ENCODE measurements at places on chromosomes 1 and 21.
A peak's percentile ranks its signal among the peaks of the same experiment; 100 is the strongest.

GRCh38 chr1:187045371-187045770 is 216.6 kb downstream of the PLA2G4A start:
- DNase-seq, result no peak

DNA sequence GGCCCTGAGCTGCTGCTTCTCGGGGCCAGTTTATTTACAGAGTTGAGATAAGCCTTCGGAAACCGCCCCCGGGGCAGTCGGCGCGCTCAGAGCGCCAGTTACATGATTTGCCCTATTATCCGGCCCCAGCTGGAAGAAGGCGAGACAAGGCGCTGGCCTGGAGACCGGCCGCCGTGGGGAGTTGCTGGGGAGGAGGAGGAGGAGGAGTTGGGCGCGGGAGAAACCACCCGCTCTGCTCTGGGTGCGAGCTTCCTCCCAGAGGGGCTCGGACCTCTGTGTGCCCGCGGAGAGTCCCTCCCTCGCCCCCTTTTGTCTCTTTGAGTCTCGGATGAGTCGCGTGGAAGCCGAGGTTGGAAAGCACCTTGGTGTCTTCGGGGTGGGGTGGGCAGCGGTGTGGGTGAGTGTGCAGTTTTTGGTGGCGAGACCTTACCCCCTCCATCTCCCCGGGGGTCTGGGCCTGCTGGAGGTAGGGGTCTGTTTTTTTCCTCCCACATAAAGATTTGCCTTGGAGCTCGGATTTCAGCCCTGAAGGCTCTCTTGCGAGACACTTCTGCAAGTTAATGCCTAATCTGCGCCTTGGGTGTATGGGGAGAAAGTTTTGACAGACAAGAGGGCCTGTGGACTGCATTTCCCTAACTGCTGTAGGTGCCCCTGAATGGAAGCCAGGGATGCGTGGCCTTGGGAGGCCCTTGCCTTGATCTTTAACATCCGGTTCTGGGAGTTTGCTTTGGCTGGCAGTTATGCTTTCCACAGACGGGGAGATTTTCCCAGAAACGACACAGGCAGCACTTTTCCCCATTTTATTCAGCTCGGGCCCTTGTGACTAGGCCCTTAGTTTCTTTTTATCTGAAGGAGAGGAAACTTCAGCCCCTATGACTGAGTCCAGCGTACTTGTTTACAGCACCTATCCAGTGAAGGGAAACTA is 80.0 kb downstream of the NDUFS5 start:
- no peak for DNase-seq

- no peak for DNase-seq
These were observed 1.1 kb upstream of the AJAP1 start for GRCh38 chr1:4653328-4653660.

DNA sequence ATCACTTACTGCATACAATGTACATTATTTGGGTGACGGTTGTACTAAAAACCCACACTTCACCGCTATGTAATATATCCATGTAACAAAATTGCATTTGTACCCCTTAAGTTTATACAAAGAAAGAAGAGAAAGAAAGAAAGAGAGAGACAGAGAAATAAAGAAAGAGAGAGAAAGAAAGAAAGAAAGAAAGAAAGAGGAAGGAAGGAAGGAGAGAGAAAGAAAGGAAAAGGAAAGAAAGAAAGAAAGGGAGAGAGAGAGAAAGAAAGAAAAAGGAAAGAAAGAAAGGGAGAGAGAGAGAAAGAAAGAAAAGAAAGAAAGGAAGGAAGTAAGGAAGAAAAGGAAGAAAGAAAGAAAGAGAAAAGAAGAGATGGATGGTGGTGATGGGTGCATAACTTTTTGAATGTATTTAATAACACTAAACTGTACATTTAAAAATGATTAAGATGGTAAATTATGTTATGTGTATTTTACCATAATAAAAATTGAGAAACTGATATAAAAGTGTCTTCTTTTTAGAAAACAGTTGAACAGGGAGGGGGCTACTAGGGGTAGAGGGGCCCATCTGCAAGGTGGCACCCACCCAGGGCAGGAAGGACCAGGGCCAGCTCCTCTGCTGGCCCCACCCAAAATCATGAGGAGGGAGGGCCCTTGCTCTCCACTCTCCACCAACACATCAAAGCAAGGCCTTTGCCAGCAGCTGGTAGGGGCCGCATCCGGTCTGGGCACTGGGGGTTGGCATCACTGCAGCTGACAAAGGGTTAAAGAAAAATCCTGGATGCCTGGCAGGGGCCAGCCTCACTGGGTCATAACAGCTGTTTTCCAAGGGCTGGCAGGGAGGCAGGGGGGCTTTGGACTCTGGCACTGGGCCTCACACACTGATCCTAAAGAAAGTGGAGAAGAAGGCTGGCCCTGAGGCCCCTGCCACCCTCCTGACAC is 153.9 kb upstream of the EDN2 start:
- no peak for DNase-seq

- DNase-seq, result peak; percentile 94
These were observed 11.7 kb upstream of the BOLA1 start for GRCh38 chr1:149887456-149888246.

GRCh38 chr1:230048322-230048721 is 18.7 kb upstream of the GALNT2 start:
- no peak for DNase-seq

DNA sequence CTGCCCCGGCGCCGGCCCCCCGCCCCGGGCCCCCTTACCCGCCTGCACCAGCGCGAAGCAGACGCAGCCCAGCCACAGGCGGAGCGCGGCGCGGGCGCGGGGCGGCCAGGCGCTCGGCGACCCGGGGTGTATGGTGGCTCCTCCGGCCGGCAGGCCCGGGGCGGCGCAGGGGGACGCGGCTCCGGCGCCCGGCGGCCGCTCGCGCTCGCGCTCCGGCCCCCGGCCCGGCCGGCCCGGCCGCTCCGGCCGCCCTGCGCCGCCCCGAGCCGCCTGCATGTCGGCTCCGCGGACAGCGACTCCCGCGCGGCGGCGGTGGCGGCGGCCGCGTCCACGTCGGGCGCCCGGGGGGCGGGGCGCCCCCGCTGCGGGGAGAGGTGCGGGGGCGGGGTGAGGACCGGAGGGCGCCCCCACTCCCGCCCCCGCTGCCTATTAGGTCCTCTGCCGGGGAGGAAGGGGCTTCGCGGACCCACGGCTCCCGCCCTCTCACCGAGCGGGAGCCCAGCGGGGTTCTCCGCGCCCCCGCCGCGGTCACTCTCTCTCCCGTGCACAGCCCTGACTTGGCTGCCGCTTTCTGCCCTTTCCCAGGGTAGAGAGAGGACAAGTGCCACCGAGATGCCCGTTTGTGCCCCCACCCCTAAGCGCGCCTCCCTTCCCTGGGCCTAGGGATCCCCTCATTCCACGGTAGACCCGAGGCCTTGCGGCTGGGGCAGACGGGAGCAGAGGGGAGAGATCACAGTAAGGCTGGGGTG is at the start of gene FNDC5:
TSS of gene FNDC5 (minus strand) at position 298 of the 749 bp plus-strand sequence.
- peak; percentile 61 for DNase-seq

GRCh38 chr1:186960861-186961260 is 132.1 kb downstream of the PLA2G4A start:
- DNase-seq, result no peak

GRCh38 chr1:158527190-158527815 is 26.9 kb downstream of the OR6Y1 start:
- peak; percentile 10 for DNase-seq

DNA sequence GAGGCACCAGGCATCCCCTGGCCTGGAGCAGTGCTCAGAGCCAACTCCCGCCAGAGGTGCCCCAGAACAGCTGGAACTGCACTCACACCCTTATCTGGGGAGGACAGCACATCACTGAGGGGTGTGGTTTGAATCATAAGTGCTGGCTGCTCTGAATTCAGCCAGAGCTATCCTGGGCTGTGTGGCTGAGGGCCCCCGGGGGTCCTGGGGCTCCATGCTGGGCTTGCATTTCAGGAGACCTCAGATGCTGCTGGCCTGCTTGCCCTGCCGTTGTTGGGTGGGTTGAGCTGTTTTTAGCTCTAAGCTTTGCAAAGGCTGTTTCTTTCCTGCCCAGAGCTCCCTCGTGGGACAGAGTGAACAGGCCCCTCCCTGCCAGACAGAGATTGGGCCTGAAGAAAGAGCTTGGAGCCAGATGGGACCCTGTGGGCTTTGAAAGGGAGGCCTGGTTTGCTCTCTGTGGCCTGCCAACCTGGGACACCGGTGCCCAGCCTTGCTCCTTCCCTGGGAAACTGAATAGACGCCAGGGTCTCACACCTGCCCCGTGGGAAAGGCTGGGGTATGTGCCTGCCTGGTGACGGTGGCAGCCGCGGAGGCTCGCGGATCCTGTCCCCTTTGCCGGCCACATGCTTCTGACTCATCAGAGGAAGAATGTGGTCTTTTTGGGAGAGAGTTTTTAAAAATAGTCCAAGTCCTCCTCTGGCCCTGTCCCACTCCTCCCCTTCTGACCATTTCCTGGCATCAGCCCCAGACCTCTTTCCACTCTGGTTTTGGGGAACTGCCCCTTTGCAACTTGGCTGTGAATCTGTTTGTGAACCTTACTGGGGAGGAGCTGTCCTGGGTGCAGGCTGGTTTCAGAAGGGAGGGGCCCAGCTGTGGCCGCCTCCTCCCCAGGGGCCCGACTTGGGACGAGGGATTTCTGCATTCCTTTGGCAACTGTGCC is 30.0 kb downstream of the ARHGEF10L start:
- DNase-seq, result peak; percentile 82

DNA sequence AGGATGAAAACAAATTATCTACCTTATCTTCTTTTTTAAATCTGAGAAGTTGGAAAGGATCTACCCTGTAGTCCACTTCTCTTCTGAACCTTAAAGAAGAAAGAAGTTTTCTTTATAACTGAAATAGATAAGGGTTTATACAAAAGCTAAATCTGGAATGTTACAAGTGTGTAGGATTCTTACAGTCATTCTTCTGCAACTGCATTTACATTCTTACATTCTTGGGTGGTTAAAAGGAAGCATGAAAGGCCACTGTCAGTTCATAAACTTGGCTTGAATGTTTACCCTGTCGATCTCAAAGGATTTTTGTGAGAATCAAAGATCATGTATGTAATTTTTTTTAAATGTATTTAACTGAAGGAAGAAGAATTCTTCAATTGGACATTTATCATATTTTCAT is 142.1 kb upstream of the BRINP3 start:
- DNase-seq, result no peak

- DNase-seq, result no peak
These were observed 25.1 kb upstream of the HSD3B1 start for GRCh38 chr1:119481951-119482350.

DNA sequence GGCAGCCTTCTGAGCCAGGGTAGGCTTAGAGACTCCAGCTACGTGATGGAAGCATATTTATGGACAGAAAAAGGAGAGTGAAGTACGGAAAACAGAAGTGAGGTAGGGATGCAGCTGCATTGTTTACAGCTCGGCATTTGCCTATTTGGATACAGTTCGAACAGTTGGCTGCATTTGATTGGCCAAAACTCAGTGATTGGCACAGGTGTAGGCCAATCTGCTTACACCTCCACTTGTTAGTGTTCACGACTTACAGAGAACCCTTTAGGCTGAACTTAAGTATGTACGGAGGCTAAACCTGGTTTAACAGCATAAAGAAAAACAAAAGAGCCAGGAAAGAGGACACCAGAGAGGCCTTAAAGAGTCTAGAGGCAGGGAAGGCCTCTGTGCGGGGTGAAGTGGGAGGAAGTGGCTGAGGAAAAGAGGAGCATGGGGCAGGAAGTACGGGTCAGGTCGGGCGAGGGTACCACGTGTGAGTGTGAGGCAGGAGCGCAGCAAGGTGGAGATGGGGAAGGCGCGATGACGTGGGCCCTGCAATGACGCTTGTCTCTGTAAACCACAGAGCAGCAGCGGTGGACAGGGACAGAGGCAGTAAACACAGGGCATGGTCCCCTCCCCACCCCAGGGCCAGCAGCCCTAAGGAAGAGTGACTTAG is 32.0 kb downstream of the RSPH1 start:
- no peak for DNase-seq

DNA sequence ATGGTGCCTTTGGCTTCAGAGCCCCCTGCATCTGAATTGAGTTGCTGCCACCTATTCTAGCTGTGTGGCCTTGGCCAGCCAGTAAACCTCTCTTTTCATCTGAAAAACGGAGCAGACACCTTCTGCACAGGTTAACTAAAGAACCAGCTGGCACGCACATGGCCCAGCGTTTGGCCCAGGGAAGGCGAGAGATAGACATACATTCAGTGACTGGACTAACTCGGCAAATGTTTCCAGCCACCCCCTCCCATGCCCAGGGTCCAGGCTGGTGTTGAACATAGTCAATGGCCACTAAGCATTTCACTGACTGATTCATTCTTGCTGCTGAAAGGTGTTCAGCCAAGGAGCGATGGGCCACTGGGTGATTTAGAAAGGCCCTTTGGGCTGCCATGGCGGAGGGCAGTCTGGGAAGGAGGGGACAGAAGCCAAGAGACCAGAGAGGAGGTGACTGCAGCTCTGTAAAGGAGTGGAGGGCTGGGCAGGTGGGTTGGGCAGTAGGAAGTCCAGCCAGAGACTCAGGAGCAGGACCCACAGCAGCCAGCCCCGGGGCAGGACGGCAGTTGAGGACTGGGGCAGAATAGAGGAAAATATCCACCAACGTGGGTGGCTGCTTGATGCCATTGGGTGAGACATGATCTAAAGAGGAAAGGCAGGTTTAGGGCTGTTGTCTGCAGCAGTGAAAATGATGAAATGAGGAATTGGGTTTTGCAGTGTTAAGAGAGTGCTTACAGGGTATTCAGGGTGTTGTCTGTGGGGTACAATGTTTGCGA is 184.3 kb downstream of the HIVEP3 start:
- no peak for DNase-seq

DNA sequence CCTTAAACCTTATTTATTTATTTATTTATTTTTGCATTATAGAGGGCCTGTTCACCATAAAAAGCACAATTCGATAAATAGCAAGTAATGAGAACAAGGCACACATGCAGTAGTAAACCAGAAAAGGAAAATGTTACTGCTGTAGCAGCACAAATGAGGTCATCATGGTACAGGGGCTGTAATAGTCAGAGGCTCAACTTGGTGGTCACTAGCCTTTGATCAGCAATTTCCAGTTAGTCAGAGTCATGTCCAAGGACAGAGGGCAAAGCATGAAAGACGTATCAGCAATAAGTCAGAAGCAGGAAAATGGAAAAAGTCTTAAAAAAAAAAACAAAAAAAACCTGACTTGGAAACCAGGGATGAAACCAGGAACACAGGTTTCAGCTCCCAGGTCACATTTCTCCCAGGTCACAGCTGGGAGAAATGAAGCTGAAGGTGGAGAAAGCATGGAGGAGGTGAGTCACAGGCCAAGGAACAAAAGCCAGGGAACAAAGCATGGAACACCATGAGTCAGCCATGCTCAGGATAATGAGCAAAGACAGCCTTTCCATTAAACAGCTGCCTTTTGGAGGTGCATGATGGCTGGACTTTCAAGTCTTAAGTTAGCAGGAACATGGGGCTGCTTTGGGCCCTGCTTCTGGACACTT is 556.3 kb downstream of the LTN1 start:
- DNase-seq, result no peak

Data from hindlimb muscle (tissue), 1 donor.